ENCODE measurements at places on chromosomes 2 and 18.

DNA sequence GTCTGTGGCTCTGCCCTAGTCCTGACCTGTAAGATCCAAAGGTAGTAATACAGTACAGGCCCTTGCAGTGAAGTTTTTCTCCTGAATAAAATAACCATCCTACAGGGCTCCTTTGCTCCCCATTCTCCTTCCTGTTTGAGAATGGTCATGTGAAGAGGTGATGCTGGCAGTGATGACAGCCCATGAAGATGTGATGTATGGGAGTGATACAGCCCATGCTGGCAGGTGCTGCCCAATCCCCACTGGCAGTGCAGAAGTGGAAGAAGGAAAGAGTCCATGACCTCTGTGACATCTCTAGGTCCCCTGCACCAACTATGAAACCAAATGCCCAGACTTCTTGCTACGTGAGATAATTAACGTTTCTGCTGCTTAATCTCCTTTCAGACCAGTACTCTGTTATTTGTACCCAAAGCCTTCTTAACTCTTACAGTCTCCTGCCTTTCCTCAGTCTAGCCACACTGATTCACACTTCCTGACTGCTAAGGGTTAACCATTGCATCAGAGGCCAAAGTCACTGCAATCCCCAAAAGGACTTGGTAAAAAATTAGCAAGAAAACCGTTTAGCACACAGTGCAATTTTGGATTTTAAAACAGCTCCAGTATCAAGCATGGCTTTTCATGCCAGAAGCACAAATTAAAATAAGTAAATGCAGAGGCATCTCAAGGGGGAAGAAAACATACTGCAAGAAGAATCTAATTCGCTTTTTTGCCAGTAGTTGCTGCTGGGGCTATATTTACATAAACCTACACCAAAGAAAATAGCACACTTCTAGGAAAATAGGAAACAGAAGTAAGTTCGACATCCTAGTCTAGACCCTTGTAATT is 98.0 kb downstream of the STK39 start:
- no peak for DNase-seq

GRCh38 chr2:132804051-132804450 is 134.0 kb upstream of the LYPD1 start:
- no peak for DNase-seq

GRCh38 chr2:19851116-19851695 is 50.6 kb downstream of the TTC32 start:
- DNase-seq, result no peak

DNA sequence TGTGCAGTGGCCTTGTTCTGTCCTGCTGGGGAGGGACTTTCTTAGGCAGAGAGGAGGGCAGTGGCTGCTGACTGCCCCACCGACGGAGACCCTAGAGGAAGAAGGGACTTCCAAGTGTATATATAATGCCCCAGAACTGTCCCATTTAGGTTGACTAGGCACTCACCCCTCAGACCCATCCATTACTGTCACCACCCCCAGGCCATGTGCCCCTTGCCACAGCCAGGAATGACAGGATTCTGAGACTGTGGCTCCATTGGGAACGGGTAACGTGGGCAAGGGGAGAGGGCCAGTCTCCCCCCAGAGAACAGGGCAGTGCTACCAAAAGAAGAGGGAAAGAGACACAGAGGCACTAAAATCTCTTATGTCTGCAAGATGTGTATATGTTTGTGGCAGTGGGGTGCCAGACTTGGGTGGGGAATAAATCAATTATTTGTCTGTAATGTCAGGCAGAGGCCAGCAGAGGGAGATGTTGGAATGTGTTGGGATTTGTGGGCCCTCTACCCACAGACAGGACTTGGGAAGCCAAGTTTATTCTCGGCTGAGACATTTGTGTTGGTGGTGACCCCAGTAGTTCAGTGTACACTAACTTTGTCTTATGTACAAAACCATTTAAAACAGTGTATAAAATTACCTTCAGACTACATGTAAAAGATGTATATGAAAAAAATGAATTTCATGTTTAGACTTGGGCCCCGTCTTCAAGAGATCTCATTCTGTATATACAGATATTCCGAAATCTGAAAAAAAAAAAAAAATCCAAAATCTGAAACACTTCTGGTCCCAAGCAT is 24.0 kb upstream of the TMEM37 start:
- no peak for DNase-seq

DNA sequence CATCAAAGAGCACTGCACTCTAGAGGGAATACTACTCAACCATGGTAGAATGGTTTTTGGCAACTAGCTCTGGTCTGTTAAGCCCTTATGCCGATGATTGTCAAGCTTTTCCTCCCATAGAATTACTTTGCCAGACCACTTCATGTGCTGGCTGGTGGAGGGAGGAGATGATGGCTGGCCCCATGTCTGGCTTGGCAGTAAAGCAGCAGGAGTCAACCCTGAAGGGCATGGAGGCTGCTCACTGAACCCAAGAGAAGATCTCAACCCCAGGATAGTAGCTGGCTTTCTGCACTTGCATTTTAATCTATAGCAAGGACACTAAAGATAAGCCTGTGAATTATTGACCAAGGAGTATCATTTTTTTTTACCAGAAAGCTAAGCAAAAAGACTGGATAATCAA is 309.9 kb downstream of the PIEZO2 start:
- DNase-seq, result no peak

DNA sequence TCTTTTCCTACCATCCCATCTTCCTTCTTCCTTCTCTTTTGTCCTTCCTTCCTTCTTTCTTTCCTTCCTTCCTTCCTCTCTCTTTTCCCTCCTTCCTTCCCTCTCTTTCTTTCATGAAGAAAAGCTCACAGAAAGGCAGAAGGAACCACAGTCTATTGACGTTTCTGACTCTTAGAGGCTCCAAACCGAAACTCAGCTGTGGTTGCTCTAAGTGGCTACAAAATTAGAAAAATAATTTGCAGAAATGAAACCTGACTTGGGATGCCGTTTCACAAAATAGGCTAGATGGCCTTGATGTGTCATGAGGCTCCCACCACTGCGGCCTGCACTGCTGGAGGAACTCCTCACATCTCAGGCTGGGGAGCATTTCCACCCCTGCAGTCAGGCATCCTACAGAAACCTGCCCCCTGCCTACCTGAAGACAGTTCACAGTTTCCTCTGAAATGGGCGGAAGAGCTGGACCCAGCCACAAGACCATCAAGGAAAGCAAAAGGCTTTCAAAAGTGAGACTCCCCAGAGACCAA is 165.6 kb downstream of the SMAD7 start:
- DNase-seq, result no peak

GRCh38 chr2:67255933-67256615 is 141.1 kb upstream of the ETAA1 start:
- no peak for DNase-seq

- DNase-seq, result no peak
Measured at GRCh38 chr18:61957801-61958516, 65.2 kb upstream of the RNF152 start.

GRCh38 chr2:119694845-119695521 is 16.0 kb downstream of the TMEM177 start:
- no peak for DNase-seq

GRCh38 chr2:157806426-157807077 is 69.6 kb downstream of the ACVR1 start:
- no peak for DNase-seq

GRCh38 chr2:60839126-60839813 is 42.1 kb upstream of the REL start:
- DNase-seq, result no peak

- no peak for DNase-seq
Measured at GRCh38 chr2:224209555-224210285, 170.6 kb upstream of the SERPINE2 start.

DNA sequence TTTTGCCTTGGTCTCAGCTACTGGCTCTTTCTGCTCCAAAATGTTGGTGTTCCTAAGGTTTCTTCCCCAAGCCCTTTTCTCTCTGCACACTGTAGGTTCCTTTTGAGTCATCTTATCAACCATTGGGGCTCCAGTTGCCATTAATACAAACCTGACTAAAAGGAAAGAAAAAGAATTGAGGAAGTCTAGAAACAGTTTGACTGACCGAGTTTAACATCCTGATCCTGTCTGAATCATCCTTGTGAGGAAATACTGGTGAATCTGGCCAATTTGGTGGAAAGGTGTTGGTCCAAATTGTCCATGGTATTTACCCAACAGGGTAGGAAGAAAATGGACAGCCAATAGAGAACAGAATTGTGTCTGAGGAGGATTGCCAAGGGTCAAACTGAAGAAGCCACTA is 38.3 kb downstream of the CRYGD start:
- no peak for DNase-seq

DNA sequence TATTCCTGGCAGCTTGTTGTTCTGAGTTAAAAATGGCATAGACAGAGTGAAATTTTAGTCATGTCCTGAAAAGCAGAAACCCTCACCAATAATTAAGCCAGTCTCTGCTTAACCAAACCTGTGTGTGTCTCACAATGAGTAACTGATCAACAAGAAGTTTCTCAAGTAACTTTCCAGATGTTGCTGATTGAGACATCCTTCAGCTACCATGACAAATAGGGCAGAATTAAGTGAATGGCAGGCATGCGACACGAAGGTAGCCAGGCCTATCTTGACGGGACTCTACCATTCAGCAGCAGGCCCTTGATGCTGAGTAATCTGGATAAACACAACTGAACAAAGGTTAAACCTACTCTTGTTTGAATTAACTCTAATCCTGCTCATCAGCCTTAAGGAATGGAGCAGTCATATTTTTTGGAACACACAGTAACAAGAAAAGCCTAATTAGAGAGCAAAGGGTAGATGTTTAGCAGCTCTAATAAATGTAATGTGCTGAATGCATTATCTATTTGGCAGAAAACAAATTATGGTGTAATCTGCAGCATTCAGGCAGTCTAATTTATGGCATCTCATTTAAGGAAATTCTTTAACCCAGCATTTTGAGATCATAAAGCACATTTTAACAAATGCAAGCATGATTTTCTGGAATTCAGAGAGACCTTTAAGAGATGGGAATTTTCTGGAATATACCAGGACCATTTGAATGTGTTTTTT is 159.5 kb upstream of the EPHA4 start:
- no peak for DNase-seq

- no peak for DNase-seq
Measured at GRCh38 chr2:138503087-138503442, 1.5 kb downstream of the SPOPL start.

- DNase-seq, result no peak
Measured at GRCh38 chr2:28368357-28368798, 24.3 kb upstream of the FOSL2 start.

DNA sequence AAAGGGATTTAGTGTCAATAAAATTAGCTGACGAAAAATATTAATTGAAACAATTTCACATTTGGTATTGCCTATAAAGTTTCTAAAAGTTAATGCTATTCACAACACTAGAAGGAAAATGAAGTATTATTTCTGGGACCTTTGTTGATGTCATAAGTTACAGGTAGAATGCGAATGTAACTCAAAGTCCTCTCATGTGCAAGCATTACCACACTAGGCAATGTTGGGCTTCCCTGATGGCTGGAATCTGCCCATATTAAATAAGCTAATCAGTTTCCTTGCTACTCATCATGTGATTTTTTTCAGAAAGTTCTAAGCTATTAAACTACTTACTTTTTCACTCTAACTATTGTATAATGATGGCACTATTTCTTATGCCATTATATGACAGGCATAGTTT is 44.6 kb downstream of the COBLL1 start:
- no peak for DNase-seq

DNA sequence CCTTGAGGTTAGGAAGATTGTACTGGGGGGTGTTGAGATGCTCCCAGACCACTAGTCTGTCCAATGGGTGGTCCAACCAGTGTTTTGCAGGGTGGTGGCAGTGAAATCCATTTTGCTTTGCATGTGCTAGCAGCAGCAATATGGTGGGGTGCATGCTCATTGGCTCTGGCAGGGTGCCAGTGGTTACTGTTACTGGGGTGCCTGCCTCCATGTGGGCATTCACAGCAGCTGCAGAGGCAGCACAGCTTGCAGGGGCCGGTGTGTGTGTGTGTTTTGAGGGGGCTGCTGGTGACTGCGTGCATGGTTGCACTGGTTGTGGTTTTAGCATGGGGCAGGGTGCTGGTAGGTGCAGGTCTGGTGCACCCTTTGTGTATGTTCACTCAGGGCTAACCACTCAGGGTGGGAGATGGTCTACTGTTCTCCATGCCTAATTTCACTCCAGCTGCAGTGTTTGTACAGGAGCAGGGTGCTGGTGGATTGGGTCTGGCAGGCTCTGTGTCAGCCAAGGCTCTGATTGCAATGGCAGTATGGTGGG is 265.4 kb downstream of the NUP35 start:
- DNase-seq, result no peak

DNA sequence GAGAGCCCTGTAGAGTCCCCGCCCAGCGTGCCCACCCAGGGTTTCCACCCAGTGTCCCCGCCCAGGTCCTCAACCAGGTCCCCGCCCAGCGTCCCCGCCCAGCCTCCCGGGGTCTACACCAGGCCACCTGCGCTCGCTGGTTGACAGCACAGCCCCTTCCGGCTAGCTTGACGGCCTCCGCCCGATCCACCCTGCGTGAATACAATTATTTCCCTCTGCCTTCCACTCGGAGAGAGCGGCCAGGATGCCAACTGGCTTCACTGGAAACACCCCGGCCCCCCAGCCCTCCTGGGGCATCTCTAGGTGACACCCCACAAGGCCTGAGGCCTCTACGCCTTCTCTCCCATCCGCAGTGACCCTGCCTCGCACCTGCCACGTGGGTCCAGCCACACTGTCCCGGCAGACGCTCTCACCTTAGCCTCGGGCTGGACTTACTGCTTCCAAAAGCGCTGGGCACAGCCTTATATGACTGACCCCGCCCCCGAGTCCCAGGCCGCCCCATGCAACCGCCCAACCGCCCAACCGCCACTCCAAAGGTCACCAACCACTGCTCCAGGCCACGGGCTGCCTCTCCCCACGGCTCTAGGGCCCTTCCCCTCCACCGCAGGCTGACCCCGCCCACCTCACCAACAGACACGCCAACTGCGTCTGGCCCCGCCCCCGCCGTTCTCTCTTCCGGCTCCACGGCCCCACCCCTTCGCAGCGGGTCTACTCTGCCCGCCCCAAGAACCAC is 188.1 kb downstream of the LAMA1 start:
- no peak for DNase-seq

DNA sequence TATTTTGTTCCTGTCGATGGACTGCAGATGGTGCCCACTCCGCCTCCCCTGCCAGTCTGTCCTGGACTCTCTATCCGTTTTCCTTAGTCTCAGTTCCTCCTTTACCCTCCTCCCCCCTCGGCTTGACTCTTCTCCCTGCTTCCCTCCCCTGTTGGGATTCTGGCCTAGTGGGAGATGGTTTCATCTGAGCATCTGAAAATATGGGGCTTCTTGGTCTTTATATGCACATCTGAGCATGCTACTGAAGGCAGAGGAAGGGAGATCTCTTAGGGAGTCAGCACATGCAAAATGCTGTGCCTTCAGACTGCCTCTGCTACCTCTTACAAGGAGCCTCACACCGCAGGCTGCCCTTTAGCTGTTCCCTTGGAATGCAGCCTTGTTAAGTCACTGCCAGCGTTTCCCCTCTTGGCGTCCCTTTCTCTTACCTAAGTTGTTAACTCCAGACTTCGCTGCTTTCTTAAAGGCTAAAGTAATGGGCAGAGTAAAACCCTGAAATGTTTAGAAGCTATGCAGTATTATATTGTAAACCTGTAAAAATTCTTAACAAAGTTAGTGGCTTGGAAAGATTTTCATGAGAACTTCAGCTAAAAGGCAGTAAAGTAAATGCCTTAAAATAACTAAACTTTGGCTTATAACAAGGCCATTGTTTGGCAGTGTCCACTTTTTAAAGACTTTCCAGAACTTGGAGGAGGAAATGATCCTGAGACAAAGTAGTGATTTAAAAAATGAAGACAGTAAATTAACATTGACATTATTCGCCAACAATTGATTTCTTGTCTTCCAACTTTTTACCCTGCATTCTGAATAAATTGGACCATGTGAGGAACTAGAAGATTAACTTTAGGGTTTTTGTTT is 49.8 kb downstream of the LDLRAD4 start:
- no peak for DNase-seq
